ENCODE measurements at places on chromosomes 7 and 10.

DNA sequence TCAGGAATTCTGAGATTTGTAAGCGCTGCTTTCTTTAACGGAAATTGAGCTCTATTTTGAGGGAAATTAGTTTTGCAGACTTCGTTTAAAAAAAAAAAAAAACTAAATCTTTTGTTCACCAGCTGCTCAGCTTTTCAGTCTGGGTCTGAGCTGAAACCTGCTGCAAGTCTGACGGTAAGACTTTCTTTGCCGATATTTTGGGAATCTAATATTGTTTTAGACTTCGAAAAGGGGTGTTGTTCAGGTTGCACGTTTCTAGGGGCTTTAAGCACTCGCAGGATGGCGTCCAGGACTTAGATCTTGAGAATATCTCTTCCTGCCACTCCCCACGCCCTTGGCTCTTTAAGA, 1.8 kb upstream of the MEOX2 start:
- DNase-seq: no peak

- DNase-seq: no peak
Observed at GRCh38 chr7:20791538-20792434, 5.1 kb upstream of the SP8 start.

DNA sequence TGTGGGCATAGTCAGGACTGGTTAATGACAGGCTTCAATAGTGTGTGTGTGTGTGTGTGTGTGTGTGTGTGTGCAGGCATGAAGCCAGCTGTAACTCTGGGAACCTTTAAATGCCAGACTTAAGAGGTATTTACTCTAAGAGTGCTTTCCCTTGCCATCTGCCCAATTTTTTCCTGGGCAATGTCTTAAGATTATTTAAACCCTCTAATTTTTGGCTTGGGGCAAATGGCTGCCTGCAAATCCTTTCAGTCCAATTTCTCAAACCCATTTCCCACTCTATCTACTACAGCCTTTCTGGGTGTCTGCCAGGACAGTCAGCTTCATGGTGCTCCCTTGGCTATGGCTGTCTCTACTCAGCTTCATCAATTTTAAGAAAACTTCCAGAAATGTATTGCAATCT, 62.6 kb upstream of the C1GALT1 start:
- no peak for DNase-seq

GRCh38 chr7:22549051-22549450, 49.1 kb upstream of the STEAP1B start:
- DNase-seq: no peak

DNA sequence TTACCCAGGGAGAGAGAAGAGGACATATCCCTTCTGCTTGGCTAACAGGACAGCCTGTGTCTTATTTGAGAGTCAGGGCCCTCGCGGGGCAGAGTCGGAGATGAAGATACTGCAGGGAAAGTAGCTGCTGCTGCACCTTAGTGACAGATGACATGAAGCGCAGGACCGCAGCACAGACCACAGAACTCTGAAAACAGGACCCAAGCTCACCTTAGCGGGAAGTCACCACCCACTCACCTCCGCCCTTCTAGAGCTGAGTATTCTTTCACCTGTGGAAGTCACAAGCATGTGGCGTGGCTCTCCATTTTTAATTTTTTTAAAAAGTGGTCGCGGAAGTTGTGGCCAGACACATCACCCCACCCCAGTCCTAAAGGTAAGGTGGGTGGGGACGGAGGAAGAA, 191.4 kb downstream of the FAM107B start:
- peak; percentile 85 for DNase-seq

- DNase-seq: no peak
Observed at GRCh38 chr10:93604146-93604545, 3.1 kb upstream of the RBP4 start.

Data from activated CD4-positive, alpha-beta T cell treated with anti-CD3 and anti-CD28 coated beads for 4 hours (primary cell).